ENCODE measurements at places on chromosomes 11 and 22.

DNA sequence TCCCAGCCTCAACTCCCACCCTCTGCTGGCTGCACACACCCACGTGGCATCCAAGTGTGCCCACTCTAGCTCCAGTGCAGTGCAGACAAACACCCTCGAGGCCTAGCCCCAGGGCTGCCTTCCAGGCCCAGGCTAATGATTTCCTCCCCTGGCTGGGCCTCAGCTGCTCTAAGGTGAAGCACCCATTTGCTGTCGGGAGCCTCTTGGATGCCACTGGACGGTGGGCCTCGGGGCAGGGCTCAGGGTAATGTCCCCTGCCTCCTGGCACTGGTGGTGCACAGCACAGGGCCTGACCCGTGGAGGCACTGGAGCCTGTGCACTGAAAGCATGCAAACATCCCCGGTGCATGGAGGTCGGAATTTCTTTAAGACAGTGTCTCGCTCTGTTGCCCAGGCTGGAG lies 635.2 kb downstream of the TBC1D22A start:
- H3K4me3 ChIP-seq = no peak overlapping the region
- H3K27me3 ChIP-seq = no peaks in the 10 kb centered on the region
- no peak for DNase-seq
- no peak overlapping the region for H3K27ac ChIP-seq
- H3K36me3 ChIP-seq = no peaks in the 10 kb centered on the region
- H3K4me1 ChIP-seq = no peaks in the 10 kb centered on the region

DNA sequence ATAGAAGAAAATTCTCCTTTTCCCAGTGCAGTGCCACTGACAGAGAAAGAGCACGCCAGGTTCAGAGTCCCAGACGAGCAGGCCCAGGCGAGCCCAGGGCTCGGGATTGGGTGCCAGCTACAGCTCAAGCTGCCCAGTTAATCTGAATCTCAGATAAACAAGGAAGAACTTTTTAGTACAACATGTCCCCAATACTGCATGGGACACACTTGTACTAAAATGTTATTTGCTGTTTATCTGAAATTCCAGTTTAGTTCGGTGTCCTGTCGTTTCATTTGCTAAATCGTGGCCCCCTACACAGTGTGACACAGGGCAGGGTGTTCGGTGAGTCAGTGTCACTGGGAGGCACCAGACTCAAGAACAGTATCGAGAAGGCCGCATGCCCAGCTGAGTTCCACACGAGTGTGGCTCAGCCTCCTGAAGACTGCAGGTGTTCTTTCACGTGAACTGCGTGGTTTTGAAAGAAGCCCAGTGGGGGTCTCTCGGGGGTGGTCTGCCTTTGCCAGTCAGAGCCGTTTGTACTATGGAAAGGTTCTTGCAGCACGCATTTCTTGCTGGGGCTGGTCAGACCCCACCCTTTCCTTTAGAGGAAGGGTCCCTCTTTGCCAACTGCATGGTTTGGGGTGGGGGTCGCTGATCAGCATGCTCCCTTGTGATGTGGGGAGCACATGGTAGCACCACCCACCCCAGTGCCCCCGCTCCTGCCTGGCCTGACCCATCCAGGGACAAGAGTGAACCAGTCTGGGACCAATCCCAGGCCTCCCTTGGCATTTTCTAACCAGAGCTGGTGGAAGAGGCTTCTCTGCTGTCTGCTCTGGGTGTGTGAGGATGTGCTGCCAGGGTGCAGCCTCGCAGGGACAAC lies 115.6 kb upstream of the B3GAT1 start:
- no peaks in the 10 kb centered on the region for H3K36me3 ChIP-seq
- no peaks in the 10 kb centered on the region for H3K4me1 ChIP-seq
- no peak overlapping the region for H3K4me3 ChIP-seq
- no peaks in the 10 kb centered on the region for H3K27me3 ChIP-seq

DNA sequence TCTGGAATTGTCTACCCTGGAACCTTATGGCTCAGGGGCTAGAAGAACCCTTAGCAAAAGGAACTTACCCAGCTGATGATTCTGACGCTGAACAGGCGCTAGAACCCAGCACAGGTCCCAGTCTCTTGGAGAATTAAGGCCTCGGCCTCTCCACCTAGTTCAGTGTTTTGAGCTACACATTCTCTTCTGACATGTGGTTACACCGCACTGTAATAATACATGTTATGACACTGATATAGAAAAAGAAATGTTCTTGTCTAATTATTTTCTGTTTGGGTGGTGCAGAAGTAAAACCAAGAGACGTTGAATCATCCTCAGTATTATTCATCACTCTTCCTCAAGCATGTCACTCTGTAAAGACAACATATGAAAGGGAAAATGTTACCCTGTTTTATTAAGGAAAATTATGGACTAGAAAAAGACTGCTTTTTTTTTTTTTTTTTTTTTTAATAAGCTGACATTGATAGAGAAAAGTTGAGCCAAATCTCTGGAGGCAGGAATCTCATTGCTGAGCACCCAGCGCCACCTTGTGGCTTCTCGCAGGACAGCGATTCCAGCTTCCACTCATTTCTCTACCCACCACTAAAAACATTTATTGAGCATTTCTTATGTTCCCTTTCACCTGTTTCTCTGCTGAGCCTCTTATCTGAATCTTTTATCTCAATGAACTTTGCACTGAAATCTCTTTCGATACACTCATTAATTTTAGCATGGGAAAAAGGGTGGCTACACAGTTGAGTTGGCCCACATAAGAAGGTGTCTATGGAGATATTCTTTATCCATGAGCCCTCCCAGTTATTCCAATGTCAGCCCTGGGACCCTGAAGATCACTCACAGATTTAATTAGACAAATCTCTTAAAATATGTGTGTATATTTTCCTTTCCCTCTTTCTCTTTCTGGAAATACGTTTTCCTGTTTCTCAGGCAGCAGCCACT lies 12.6 kb upstream of the APLNR start:
- no peak overlapping the region for H3K4me3 ChIP-seq
- no peaks in the 10 kb centered on the region for H3K36me3 ChIP-seq
- no peaks in the 10 kb centered on the region for H3K4me1 ChIP-seq
- no peak overlapping the region for H3K27ac ChIP-seq
- DNase-seq = peak; percentile 47

GRCh38 chr11:68504432-68505066 lies 44.0 kb downstream of the PPP6R3 start:
- H3K4me3 ChIP-seq = no peak overlapping the region
- peaks cover 4% of the 10 kb centered on the region for H3K4me1 ChIP-seq
- no peak for DNase-seq
- H3K27ac ChIP-seq = no peak overlapping the region
- H3K36me3 ChIP-seq = no peaks in the 10 kb centered on the region
- no peaks in the 10 kb centered on the region for H3K27me3 ChIP-seq

DNA sequence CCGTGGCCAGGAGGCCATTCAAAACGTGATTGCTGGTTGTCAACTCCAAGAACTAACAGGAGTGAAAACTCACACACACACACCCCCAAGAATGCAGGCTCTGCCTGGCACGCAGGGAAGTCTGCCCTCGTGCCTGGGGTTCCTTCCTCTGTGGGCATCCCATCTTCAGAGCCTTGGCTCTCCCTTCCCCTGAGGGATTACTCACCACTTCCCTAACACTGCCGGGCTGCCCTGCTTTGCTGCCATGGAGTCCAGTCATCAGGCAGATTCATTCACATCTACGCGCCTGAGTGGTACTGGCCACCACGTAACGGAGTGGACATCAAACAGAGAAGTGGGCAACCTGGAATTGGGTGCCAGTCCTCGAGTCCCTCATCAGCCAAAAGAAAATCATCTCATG lies 120.7 kb upstream of the TMEM45B start:
- no peaks in the 10 kb centered on the region for H3K4me1 ChIP-seq
- no peaks in the 10 kb centered on the region for H3K27me3 ChIP-seq

DNA sequence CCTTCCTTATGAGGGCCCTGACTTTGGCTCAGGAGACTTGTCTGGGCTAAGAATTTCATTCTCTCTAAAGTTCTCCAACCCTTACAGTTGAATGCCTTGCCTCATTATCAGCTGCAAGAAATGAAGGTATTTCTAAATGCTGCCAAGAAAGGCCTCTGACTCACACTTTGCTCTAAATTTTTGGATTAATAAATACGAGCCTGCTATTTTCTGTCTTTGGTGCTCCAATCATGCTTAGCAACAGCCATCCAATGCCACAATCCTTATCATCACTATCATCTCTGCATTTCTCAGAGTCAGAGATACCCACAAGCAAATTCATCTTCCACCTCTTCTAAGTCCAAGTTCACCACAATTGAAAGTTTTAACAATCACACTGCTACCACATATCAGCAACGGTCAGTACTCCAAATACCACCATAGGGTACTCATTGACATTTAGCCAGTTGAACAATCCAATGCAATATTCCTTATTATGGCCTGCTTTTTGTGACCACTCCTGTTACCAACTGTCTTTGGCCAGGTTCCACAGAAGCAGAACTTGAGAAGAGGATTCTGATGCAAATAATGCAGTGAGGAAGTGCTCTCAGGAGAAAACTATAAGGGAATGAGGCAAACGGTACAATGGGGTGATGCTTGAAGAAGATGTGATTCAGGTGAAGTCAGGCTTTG lies 5.7 kb downstream of the PATE2 start:
- H3K4me1 ChIP-seq = no peaks in the 10 kb centered on the region
- no peak overlapping the region for H3K4me3 ChIP-seq

DNA sequence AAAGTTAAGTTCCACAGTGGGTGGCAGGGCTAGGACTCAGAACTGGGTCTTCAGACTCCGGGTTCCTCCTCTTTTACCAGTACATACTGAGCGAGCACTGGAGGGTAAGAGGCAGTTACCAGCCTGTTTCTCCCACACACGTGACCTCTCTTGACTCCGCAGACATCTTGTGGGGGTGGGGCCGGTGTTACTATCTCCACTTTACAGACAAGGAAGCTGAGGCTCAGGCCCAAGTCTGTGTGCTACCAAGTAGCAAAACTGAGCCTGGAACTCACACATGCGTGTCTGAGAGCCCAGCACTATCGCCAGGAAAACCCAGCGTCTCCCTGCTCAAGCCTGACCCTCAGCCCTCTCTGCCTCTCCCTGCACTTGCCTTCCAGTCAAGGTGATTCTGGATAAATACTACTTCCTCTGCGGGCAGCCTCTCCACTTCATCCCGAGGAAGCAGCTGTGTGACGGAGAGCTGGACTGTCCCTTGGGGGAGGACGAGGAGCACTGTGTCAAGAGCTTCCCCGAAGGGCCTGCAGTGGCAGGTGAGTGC lies 16.0 kb upstream of the SMIM35 start:
- no peak for DNase-seq
- H3K27ac ChIP-seq = no peak overlapping the region
- H3K27me3 ChIP-seq = no peaks in the 10 kb centered on the region
- H3K36me3 ChIP-seq = no peaks in the 10 kb centered on the region

- H3K4me1 ChIP-seq = no peaks in the 10 kb centered on the region
- H3K27ac ChIP-seq = no peak overlapping the region
- H3K36me3 ChIP-seq = no peaks in the 10 kb centered on the region
- peak; percentile 82 for DNase-seq
Observed at GRCh38 chr11:118147502-118147901, 5.1 kb downstream of the SCN4B start.

- no peaks in the 10 kb centered on the region for H3K36me3 ChIP-seq
- peaks cover 2% of the 10 kb centered on the region for H3K4me1 ChIP-seq
- no peak overlapping the region for H3K4me3 ChIP-seq
- peak; percentile 13 for DNase-seq
Observed at GRCh38 chr11:28834877-28835276, 726.7 kb downstream of the METTL15 start.

- H3K27ac ChIP-seq = no peak overlapping the region
- H3K27me3 ChIP-seq = no peaks in the 10 kb centered on the region
- DNase-seq = no peak
- H3K4me3 ChIP-seq = no peak overlapping the region
- H3K4me1 ChIP-seq = no peaks in the 10 kb centered on the region
- no peaks in the 10 kb centered on the region for H3K36me3 ChIP-seq
Observed at GRCh38 chr11:134071766-134072402, 3.0 kb downstream of the JAM3 start.

GRCh38 chr11:106014620-106015019 lies 7.4 kb downstream of the MSANTD4 start:
- no peak overlapping the region for H3K4me3 ChIP-seq
- no peaks in the 10 kb centered on the region for H3K36me3 ChIP-seq
- H3K27me3 ChIP-seq = no peaks in the 10 kb centered on the region
- DNase-seq = no peak
- no peaks in the 10 kb centered on the region for H3K4me1 ChIP-seq

GRCh38 chr11:110019675-110020074 lies 73.5 kb upstream of the ZC3H12C start:
- H3K4me1 ChIP-seq = no peaks in the 10 kb centered on the region
- H3K27me3 ChIP-seq = no peaks in the 10 kb centered on the region
- no peaks in the 10 kb centered on the region for H3K36me3 ChIP-seq
- DNase-seq = no peak
- H3K4me3 ChIP-seq = no peak overlapping the region

GRCh38 chr11:77596626-77597025 lies 6.9 kb downstream of the AQP11 start:
- no peaks in the 10 kb centered on the region for H3K27me3 ChIP-seq
- peak; percentile 45 for DNase-seq
- H3K4me1 ChIP-seq = no peaks in the 10 kb centered on the region
- no peak overlapping the region for H3K4me3 ChIP-seq
- H3K27ac ChIP-seq = no peak overlapping the region
- H3K36me3 ChIP-seq = no peaks in the 10 kb centered on the region

DNA sequence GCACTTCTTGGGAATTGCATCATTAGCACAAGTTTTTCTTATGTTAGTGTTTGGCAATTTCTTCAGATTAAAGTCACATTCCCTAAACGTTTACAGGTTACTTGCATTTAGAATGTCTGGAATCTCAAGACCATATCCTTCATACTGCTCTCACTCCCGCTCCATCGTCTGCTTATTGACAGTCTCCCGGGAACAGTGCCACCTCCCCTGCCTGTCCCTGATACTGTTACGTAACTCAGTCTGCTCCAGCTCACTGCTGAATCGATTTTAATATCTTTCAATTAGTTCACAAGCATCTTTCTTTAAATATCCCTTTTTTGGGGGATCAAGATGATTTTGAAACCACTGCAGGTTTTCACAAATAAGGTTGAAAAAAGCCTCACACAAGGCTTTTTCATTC lies 48.2 kb downstream of the GLYATL2 start:
- H3K27me3 ChIP-seq = no peaks in the 10 kb centered on the region
- H3K36me3 ChIP-seq = no peaks in the 10 kb centered on the region
- H3K4me3 ChIP-seq = no peak overlapping the region
- no peaks in the 10 kb centered on the region for H3K4me1 ChIP-seq
- peak; percentile 25 for DNase-seq
- no peak overlapping the region for H3K27ac ChIP-seq
